ENCODE measurements at places on chromosomes 3 and 15.

- DNase-seq, result no peak
Observed at GRCh38 chr15:68572309-68572708, 6.5 kb upstream of the CORO2B start.

GRCh38 chr3:66075281-66075680 is 36.6 kb upstream of the MAGI1 start:
- no peak for DNase-seq

DNA sequence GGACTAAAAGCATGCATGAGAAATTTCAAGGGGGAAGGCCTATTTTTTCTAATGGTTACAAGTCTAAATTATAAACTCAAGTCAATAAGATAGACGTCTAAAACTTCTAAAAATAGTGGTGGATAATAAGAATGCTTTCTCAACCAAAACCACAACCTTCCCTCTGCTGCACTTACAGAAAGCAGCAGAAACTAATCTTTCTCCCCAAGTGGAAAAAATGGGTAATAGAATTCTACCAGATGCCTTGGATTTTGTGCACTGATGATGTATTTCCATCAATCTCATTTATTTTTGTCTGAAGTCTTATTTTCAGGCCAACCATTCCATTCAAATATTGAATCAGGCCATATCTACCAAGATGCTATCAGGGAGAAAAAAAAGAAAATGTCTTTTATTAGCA is 344.7 kb downstream of the NEK10 start:
- DNase-seq, result no peak

- no peak for DNase-seq
Observed at GRCh38 chr3:149216193-149216869, 5.3 kb downstream of the CP start.

DNA sequence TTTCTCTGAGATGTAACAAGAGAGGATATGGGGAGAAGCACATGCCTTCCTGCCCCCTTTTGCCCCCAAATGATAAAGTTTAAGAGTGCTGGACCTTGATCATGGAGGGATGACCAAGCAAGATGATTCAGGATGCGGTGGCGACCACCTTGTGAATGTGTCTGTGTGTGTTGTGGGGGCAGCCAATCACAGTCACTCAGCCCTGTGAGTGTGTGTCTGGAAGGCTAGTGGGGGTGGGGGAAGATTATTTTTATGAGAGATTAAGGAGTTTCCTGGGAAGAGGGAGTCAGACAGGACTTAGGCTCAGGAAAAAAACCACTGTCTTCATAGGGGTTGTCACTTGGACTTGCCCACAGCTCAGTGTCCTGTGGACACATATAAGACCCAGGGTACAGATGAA is 57.8 kb upstream of the KY start:
- no peak for DNase-seq

DNA sequence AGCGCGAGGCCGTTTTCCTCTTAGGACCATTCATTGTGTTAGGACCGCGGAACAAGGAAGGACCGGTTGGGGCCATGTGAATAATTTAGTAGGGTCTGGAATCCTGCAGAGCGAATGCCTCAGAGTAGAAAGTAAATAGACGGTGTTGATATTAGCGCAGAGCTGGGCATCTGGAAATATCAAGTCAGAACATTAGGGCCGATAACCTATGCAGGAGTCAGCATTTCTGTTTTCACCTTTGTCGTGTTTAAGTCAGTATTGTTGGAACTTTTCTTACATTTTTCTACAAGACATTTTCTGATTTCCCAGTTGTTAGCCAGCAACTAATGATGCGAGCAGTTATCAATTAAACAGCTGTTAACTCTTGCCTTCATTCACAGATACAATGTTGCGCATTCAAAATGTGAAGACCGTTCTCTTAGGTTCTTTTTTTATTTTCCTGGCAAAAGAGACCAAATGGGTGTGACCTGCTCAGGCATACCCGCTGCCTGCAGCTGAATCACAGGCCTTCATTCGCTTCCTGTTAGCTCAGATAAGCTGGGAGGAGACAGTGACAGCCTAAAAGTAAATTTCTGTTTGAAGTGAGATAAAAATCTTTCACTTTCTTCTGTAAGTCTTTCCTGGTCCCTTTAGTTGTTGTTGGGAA is 966 bp upstream of the PKM start:
- no peak for DNase-seq
